ENCODE measurements at places on chromosomes 1 and 21.

DNA sequence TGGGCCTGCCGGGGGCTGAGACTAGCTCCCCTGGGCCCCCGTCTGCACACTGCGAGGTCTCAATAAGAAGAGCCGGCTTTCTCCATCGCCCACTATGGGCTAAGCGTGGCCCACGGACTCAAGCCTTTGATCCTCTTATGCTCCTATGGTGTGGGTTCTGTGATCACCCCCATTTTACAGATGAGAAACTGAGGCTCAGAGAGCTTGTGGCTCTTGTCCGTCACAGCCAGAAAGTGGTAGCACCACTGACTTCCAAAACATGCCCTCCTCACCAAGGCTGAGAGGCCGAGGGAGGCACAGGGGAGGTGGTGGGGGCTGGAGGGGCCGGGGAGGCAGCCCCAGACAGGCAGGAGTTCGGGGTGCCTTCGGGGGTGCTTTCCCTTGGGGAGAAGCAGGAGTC, 39.0 kb upstream of the CASZ1 start:
- no peak for DNase-seq

DNA sequence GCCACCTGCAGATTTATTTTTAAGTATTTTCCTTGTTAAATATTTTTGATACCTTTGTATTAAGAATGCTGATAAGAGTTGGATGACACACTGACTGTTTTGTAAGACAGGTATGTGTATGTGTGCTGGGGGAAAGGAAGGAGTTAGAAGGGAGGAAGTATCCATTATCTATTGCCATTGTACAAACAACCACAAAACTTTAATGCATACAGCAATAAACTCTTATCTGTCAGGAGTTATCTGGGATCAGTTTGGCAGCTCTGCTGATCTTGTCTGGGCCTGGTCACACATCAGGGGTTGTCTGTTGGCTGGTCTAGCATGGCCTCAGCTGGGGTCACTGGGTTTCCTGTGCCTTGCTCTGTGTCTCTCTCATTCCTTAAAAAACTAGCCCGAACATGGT, 423.9 kb upstream of the USP24 start:
- DNase-seq, result no peak

DNA sequence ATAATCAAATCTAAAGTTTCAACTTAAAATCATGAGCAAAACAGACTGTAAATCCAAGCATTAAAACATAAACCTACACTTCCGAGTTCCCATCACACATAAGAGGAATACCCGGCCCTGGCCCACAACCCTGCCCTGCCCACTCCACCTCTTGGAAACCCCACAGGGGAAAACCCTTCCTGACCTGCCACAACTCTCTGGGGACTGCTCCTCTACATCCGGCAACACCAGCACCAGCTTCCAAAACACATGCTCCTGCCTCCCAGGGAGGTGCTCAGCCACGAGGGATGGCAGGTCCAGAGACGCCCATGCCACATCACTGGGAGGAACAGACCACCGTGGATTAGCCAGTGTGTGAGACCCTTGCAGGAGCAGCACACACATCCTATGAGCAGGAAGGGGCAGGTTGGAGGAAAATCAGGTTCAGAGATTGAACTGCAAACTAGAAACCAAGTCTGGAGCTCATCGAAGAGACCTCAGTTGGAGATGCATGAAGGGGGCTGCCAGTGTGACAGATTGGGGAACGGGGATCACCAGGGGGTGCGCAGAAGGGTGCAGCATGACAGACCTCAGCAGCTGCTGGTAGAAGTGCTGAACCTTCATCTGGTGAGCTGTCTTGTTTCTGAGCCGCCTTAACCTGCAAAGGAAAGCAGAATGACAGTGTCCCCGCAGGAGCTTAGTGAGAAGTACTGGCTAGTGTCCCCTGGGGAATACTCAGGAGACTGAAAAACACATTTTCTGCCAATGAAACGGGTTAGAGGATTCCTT, 25.8 kb upstream of the LSS start:
- no peak for DNase-seq

- DNase-seq, result no peak
These were observed 27.4 kb upstream of the AVPR1B start for GRCh38 chr1:206144605-206145004.

DNA sequence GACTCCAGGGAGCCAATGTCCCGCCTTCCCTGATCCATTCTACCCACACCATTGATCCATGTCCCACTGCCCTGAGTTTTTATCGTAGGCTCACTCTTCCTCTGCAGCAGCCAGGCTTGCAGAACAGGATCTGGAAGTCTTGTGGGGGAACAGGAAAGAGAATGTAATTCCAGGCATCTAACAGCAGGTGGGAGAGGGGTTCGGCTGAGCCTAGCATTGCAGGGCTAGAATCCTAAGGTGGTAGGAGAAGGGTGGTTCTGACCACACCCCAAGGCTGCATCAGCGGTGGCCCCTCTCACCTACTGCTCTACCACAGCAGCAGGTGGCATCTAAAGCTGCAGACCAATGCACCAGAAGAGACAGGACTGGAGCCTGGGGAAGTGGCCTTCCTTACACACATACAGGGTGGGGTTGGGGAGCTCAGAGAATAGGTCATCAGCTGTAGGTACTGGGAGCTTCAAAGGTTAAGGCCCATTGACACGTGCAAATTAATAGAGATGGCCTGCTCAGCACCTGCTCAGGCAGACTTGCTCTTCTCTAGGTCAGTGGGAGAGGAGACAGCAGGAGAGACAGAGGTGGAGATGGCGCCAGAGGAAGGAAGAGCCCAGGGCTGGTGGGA, 20.5 kb downstream of the KNCN start:
- no peak for DNase-seq

- no peak for DNase-seq
These were observed 623.2 kb upstream of the PKN2 start for GRCh38 chr1:88060750-88061491.

DNA sequence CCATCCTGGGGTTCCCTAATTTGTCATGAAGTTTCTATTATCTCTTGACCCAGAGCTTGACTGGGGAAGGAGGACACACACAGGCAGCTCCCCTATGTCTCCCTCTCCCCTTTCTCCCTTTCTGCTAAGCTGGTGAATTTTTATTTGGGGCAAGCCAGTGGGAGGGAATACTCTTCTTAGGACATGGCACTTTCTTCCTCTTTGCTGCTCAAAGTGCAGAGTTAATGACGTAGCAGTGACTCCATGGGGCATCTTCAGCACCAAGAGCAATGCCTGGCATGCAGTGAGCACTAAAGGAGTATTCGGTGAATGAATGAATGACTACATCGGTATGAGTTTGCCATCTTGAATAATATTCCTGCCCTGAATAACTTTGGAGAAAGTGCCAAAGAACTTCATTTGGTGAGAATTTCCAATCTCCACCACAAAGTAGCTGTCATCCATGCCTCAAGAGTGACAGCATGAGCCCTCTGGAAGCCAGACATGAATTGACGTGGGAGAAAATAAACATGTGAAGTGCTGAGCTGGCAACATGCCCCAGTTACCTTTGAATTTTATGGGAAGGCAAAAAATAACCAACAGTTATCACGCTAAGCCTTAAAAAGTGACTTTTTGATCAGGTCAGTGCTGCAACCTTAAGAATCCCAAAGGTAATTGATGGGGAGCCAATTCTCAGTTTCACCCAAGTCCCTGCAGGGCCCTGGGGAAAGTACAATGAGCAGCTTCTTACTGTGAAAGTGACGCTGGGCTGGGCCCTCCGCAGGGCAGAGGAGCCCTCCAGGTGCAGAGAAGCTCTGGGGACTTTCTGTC, 22.1 kb upstream of the ATF3 start:
- DNase-seq, result no peak

GRCh38 chr1:228883535-228883934, 148.3 kb downstream of the RHOU start:
- no peak for DNase-seq

GRCh38 chr1:114803001-114803400, 22.5 kb upstream of the SIKE1 start:
- DNase-seq, result no peak

DNA sequence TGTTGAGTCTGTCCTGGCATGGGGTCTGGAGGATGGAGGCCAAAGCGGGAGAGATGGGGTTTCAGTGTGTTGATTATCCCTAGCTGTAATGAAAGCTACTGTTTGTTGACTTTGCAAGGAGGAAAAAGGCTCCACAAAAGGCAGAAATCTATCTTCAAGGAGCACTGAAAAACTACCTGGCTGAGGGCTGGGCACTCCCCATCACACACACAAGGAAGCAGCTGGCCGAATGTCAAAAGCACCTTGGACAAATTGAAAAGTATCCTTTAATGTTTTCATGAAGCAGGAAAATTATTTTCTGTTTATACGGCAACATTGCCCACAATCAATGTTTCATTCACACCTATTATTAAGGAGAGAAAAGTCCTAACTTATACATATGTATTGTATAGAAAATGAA, 27.8 kb upstream of the PWP2 start:
- no peak for DNase-seq

GRCh38 chr1:229223498-229223897, 47.4 kb upstream of the RAB4A start:
- no peak for DNase-seq

GRCh38 chr1:43293896-43294760, 6.7 kb upstream of the TIE1 start:
- no peak for DNase-seq

DNA sequence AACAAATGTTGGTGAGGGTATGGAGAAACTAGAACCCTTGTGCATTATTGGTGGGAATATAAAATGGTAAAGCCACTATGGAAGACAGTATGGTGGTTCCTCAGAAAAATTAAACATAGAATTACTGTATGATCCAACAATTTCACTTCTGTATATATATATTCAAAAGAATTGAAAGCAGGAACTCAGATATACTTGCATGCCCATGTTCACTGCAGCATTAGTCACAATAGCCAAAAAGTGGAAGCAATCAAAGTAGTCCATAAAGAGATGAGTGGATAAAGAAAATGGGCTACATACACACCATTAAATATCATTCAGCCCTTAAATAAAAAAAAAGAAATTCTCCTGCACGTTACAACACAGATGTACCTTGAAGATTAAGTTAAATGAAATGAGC, 34.1 kb downstream of the ABL2 start:
- DNase-seq, result no peak

DNA sequence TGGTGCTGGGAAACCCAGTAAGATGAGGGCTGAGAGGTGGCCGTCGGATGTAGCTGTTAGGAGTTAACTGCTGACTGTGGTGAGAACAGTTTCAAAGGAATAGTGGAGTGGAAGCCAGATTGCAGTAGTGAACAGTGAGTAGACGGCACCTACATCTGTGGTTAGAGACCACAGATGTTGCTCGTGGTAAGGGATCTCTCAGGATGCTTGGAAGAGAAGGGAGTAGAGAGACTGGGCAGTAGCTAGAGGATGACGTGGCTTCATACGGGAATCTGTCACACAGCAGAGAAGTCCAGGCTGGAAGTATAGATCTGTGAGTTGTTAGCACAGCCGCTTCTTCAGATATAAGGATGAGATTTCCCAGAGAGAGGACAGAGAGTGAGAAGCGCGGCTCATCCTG, 7.8 kb upstream of the ARTN start:
- DNase-seq, result no peak

DNA sequence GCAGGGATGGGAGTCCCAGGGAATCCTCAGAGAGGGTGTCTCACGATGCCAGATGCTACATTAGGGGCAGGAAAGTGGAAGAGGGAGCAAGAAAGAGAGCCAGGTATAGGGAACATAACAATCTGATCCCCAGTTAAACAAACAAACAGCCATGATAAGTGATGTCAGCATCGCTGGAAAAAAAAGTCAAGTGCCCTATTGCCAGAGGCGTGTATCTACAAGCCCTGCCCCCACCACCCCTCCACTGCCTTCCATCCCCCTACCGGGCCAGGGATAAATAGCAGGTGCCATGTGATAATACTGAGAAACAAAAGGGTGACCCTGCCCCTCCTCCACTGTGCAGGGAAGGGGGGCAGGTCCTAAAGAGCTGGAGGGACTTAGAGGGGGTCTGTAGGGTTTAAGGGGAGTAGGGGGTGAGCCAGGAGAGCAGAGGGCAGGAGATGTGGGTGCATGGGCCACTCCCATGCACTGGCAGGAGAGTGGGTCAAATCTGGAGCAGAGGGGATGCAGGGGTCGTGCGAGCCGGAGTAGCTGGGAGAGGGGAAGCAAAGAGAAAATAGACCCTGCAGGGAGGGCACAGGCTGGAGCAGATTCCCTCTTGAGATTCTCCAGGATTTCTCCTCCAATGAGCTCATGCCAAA, 3.4 kb downstream of the SLC26A9 start:
- DNase-seq, result no peak

- no peak for DNase-seq
These were observed 18.6 kb downstream of the CD247 start for GRCh38 chr1:167499664-167500101.

DNA sequence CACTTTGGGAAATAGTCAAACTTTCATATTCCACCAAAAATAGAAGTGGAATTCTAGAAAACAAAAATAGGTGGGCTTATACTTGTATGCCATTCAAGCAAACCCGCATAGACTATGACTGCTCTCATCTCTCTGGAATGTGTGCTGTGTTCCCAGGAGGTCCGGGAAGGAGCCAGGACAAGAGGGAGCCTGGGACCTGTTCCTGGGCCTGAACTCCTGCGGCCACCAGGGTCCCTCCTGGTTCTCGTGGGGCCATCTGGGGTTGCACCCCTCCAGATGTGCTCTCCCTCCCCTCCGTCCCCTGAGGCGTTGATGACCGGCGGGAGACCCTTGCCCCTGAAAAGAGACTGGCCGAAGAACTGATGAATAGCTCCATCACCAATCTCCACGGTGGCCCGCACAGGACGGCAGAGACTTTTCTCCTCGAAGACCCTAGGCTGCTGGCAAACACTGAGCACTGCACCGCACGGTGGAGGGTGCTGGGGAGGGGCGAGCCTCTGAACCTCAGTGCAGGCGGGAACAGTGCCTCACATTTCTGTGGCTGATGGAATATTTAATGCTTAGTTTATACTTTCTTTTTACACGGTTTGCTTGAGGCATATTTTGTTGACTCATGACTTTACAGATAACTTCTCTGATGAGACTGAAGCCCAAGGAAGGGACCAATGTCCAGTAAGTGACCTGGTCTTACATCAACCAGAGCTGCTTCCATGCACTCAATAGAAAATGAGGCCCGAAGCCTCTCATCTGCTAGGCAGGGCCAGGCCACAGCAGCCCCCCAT, 9.6 kb upstream of the ADARB1 start:
- DNase-seq, result no peak

DNA sequence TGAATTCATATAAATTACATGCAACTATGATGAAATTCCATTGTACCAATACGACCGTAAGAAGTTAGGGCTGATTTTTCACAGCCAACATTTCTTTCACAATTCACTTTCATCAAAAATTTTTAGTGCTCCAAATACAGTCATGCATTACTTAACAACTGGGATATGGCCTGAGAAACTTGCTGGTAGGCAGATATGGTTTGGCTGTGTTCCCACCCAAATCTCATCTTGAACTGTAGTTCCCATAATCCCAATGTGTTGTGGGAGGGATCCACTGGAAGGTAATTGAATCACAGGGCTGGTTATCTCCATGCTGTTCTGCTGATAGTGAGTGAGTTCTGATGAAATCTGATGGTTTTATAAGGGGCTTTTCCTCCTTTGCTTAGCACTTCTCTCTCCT, 244.4 kb downstream of the AKT3 start:
- no peak for DNase-seq

- DNase-seq, result no peak
These were observed 19.5 kb upstream of the CYP4X1 start for GRCh38 chr1:47003896-47004403.

All from left ventricle myocardium inferior (tissue), 1 donor.